Kidney glomerular epithelial cell (primary cell): ENCODE measurements at places on chromosomes 1 and 21.

- DNase-seq: no peak
Measured at GRCh38 chr1:143680304-143680703, 291.5 kb downstream of the FAM72C start.

- no peak for DNase-seq
Measured at GRCh38 chr1:60695716-60696171, 386.6 kb upstream of the NFIA start.

DNA sequence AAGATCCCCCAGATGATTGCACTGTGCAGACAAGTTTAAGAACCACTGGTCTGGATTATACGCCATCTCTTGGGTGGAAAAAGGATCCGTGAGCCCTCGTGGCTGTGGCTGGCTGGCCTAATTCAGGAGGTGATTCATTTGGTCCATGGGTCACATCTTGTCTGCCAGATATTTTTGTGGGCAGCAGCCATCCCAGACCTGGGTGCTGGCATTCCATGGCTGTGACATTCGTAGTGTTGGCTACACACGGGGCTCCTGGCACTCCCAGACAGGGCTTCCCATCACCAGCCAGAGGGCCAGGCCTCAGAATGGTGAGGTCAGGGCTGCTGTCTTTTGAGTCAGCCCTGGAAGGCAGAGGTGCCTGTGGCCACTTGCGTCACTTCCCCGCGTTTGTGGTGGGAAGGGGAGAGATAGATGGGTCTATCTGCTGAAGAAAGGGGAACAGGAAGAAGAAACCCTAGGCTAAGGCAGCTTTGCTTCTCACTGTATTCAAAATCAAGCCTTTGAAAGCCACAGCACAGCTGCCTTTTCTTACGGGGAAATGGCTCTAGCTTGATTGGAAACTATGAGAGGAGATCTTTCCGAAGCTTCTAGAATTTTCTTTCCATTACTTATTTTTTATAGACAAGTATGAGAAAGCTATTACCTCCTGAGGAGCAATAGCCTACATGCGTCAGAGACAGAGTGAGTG, 32.4 kb downstream of the EIF2D start:
- DNase-seq: no peak

DNA sequence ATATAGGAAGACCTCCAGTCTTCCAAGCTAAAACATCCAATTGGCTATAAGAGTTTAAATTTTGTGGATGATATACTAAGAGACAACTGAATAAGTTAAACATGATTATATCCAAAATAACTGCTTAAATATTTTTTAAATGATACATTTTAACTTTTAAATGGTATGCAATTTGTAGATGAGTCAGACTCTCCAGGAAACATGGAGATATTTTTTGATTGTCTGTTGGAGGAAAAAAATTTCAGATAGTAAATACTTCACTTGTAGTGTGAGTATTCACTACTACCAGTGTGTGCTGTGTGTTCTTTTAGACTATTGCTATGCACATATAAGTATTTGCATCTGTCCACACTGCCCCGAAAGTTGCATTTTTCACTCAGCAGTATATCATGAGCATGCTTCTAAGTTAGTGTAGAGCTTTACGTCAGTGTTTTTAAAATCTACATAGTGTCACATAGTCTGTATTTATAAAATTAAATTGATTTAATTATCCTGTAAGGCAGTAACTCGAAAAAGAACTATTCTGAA, 91.1 kb downstream of the USP25 start:
- DNase-seq: no peak

DNA sequence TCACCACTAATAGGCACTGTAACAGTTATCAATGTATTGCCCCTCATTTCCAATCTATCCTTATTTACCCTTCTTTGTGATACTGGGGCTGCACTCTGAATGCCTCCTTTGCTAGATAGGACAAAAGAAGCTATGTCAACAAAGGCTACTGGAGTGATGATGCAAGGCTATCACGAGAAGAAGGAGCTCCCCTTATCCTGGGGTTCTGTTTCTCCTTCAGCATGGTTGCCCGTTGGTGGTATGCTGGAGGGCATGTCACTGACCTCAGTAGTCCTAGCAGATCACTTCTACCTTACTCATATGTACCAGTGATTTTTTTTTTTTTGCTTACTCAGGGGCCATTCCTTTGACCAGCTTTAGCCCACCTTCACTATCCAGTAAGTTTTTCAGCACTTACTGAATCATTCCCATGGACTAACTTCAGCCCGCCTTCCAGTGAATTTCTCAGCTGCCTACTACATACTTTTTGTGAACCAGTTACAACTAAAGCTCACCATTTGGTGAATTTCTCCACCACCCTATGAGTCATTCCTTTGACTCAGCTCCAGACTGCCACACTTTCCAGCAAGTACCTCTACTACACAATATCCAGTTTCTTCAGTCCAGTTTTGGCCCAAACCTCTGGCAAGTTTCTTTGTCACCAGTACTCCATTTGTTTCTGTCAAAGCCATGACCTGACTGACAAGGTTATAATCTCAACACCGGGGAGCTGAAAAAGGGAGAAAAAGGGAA, 944.5 kb downstream of the KCNT2 start:
- no peak for DNase-seq

- DNase-seq: no peak
Measured at GRCh38 chr1:5744911-5745799, 247.1 kb downstream of the NPHP4 start.

- peak; percentile 76 for DNase-seq
Measured at GRCh38 chr1:192904438-192904895, 95.6 kb downstream of the RGS2 start.

GRCh38 chr1:63289135-63289534, 33.2 kb upstream of the FOXD3 start:
- no peak for DNase-seq

DNA sequence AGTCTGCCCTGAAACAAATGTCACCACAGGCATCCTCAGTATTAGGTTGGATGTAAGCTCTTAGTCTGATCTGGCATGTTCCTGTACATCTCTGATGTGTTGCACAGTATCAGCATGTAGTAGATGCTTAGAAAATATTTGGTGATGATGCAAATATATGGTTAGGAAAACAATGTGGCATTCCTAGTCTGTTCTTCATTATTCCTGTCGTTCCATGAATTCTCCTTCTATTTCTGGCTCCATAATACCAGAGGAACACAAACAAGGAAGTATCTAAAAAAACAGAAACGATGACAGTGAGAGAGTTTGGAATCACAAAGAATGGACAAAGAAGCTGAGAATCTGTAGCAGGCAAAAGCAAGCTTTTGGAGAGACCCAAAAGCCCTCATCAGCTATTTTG, 236.6 kb downstream of the HHAT start:
- no peak for DNase-seq

- DNase-seq: no peak
Measured at GRCh38 chr1:182649041-182649440, 35.3 kb downstream of the RGS8 start.

- DNase-seq: no peak
Measured at GRCh38 chr1:219563568-219563967, 49.3 kb downstream of the ZC3H11B start.

DNA sequence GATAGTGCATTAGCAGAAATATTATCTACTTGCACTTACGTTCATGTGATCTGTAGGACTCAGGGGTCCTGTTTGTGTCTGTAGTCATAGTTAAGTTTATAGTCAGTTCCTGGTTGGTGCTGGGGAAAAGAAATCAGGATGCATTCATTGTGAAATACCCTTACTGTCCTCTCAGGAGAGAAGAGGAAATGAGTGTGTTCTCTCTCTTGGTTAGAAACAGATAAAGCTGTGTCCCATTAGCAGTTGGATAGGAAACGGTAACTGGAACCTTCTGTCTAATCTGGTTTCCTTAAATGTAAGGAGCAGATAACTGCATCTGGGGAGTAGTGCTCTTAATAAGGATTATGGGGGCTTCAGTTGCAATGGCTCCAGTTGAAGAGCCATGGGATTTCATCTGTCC, 8.9 kb downstream of the SDCCAG8 start:
- no peak for DNase-seq

GRCh38 chr1:59156526-59157199, 140.2 kb upstream of the FGGY start:
- no peak for DNase-seq

GRCh38 chr1:54981466-54981865, 1.0 kb downstream of the TMEM61 start:
- no peak for DNase-seq
